Memory B cell (primary cell): ENCODE measurements at places on chromosomes 7 and 10.

DNA sequence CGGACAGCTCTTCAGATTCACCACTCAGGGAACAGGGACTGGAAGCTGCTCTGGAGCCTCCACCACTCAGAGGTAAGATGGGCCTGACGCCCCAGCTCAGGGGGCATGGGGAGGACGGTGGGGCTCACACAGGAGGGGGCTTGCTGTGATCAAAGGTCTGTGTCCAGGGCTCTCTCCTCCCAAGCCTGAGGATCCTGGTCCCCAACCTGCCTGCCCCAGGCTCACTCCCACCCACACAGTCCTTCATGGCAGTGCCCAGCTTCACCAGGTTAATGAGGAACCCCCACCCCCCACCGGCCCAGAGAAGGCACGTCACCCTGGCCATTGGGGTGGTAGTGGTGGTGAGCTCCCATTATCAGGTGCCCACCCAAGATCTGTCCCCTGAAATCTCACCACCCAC lies 926.7 kb upstream of the ZNF722 start:
- H3K27ac ChIP-seq = no peak overlapping the region
- no peaks in the 10 kb centered on the region for H3K4me1 ChIP-seq
- DNase-seq = no peak

GRCh38 chr7:47472444-47473157 lies 109.3 kb downstream of the TNS3 start:
- H3K4me1 ChIP-seq = peaks cover 10% of the 10 kb centered on the region
- H3K4me3 ChIP-seq = no peak overlapping the region
- H3K36me3 ChIP-seq = peaks cover 9% of the 10 kb centered on the region
- DNase-seq = no peak
- no peaks in the 10 kb centered on the region for H3K27me3 ChIP-seq
- H3K27ac ChIP-seq = no peak overlapping the region

GRCh38 chr10:91251430-91252056 lies 31.1 kb downstream of the PCGF5 start:
- H3K4me3 ChIP-seq = no peak overlapping the region
- H3K36me3 ChIP-seq = peaks cover 29% of the 10 kb centered on the region
- H3K4me1 ChIP-seq = peaks cover 2% of the 10 kb centered on the region
- no peak overlapping the region for H3K27ac ChIP-seq
- peak; percentile 60 for DNase-seq

DNA sequence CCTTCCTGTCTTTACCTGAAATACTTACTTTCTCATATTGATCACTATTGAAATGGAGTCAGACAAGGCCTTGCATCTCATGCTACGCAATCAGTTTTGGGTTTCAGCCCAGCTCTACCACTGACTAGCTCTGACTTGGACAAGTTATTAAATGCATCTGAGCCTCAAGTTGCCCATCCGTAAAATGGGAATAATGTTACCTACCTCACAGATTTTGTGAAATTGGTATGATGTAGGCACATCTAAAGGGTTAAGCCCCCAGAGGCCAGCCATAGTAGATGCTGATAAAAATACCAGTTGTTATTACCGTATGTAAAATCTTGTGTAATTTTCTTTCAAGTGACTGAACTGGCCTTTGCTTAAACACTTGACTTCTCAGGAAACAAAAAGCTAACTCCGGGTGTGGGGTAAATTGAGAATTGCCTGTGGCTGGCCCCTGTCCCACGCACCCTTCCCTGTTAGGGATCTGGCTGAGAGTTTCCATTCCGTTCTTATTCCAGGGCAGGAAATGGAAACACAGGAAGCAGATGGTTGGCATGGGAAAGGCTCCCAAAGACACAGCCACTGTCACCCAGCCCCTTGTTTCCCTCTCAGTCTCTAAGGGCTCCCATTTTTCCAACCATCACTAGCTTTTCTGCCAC lies 7.5 kb downstream of the DUSP5 start:
- H3K36me3 ChIP-seq = peaks cover 3% of the 10 kb centered on the region
- no peak overlapping the region for H3K4me3 ChIP-seq
- DNase-seq = no peak
- H3K4me1 ChIP-seq = peaks cover 25% of the 10 kb centered on the region
- H3K27ac ChIP-seq = peak overlapping the region; percentile 97
- no peaks in the 10 kb centered on the region for H3K27me3 ChIP-seq
